ENCODE measurements at places on chromosomes 2 and 18.

DNA sequence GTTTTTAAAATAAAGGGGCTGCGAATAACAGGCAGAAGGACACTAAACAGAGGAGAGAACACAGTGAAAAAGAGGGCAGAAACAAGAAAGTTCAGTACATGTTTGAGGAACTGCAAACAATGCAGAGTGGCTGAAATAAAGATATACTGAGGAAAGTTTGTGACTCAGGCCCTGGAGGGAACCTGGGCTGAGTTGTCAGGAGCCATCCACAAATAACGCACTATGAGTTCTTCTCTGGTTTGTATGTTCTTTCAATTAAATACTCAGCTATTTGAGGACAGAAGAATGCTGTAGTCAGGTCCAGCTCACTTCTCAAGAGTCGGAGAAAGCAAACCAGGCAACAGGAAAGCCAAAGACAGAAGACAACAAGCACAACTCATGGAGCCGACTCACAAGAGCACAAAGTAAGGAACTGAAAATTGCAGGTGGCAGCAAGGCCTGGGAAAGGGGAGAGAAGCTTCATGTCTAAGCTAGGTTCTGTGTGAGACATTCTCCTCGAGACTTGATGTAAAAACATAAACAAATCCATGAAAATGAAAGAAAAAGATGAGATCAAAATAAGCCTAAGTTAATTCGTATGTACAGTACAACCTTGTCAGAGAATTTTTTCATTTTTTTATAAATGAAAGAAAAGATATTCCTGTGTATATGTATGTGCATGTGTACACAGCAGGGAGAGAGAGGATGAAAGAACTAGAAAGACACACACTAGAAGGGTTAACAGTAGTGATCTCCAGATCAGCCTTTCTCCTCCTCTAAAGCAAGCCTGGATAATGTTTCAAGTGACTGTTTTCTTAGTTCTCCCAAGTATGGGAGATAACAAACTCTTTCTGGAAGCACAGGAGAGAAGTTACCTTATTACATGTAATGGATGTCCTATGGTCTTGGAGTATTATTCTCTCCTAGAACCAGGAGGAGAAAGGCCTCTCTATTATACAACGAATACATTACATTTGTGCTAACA lies 41.5 kb downstream of the CHN1 start:
- DNase-seq, result no peak

- peak; percentile 16 for DNase-seq
Observed at GRCh38 chr2:147937744-147938349, 82.7 kb downstream of the ORC4 start.

DNA sequence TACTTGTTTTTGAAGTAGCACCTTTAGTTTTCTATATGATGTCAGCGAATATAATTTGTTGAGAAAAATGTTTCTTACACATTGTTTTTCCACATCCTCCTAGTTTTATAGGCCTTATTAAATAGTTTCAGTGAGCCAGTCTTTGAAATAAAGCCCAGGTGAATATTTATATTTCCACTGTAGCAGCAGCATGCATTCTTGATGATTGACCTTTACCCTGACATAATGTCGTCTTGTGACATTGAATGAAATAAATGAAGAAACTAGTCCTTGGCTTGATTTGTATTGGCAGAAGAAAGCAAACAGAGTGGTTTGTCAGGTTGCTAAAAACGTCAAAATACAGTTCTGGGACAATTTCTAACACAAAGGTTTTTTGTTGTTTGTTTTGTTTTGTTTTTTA lies 84.4 kb downstream of the EHBP1 start:
- DNase-seq, result no peak

DNA sequence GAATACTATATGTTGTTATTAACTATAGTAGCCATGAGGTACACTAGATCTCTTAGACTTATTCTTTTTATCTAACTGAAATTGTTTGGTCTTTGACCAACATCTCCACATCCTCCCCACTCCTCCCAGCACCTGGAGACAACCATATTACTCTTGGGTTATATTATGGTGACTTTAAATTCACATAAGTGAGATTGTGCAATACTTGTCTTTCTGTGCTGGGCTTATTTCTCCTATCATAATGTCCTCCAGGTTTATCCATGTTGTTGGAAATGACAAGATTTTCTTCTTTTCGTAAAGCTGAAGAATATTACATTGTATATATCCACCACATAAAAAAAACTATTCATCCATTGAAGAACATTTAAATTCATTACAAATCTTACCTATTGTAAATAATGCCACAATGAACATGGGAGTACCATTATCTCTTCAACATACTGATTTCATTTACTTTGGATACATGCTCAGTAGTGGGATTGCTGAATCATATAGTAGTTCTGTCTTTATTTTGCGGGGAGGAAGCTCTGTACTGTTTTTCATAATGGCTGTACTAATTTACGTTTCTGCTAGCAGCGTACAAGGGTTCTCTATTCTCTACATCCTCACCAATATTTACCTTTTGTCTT lies 159.2 kb upstream of the SCN7A start:
- DNase-seq, result no peak

DNA sequence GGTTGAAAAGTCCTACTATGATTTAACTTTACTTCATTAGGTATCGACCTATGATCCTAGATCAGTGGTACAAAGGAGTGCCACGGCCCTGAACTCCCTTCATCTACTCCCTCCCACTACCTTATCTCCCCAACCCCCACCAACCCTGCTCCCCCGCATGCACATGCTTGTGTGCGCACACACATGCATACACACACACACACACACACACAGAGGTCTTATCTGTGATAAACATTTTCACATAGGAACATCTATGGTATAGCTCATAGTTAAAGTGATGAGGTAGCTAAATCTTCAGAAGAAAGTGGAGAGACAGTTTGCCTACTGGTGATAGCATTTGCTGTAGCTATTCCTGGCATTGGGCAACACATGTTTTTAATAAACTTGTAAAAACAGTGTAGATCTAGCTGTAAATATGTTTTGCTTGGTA lies 471.3 kb downstream of the ZEB2 start:
- no peak for DNase-seq

DNA sequence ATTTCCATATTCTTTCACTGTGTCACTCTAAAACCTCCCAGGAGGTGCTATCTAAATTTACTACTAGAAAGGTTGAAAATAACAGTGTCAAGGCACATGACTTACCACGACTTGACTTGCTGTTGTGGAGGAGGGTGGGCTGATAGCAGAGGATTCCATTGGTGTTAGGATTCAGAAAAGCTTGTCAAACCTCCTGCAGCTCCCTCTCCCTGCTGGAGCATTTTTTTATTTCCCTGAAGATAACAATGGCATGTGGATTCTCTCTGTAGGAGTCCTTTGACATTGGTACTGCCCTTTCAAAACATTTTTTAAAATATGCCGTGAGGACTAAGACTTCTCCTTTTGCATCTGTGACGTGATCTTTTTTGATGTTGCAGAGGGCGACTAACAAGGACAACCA lies 696.9 kb upstream of the GYPC start:
- no peak for DNase-seq

- no peak for DNase-seq
Observed at GRCh38 chr18:77547757-77548156, 298.1 kb downstream of the GALR1 start.

- DNase-seq, result no peak
Observed at GRCh38 chr18:9808295-9809241, 77.2 kb upstream of the TXNDC2 start.

GRCh38 chr2:175036582-175037018 lies 31.4 kb upstream of the CHN1 start:
- peak; percentile 57 for DNase-seq

DNA sequence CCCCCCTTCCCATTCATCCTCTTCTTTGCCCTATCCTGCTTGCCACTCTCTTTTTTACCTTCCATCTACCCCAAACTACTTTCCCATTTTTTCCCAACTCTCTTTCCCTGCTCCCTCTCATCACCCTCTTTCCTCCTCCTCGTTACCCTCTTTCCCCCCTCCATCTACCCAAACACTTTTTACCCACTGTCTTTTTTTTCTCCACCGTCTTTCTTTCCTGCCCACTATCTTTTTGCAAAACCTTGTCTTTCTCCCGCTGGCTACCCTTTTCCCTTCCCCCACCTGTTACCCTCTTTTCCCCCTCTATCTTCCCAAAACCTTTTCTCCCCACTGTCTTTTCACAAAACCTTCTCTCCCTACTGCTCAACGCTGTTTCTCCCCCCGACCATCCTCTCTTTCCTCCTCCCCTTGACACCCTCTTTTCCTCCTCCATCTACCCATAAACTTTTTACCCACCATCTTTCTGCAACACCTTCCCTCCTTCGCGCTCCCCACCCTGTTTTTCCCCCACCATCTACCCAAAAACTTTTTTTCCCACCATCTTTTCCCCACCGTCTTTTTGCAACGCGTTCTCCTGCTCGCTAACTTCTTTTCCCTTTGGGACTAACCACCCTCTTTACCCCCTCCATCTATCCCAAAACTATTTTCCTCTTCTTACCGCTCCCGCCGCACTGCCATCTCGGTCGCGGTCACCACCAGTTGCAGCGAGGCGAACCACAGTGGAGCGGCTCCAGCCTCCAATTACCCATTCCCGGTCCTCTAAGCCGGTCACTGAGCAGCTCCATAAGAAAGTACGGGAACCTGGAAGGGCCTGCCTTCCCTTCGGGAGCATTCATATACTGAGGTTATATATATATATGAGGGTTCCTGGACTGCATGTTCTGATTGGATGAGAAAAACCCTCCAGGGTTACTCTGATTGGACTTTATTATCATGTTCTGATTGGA lies 15.0 kb downstream of the CCDC74A start:
- no peak for DNase-seq

GRCh38 chr2:47232738-47233415 lies 77.8 kb upstream of the STPG4 start:
- no peak for DNase-seq

DNA sequence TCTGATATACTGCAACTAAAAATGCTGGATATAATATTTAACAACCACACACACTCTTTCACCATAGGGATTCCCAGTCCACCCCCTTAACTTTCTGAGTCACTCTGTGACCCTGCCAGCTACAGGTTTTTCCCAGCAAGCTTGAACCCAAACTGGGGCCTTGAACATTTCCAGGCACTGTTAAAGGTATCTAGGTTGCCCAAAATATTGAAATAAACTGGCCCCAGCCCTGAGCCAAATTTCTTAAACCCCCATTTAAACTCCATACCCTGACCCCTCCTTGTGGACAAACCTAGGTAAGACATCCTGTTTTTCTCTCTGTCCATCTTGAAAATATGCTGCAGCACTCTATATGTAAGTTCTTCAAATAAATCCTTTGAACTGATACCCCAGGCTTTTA lies 19.7 kb upstream of the DCTN1 start:
- peak; percentile 49 for DNase-seq

DNA sequence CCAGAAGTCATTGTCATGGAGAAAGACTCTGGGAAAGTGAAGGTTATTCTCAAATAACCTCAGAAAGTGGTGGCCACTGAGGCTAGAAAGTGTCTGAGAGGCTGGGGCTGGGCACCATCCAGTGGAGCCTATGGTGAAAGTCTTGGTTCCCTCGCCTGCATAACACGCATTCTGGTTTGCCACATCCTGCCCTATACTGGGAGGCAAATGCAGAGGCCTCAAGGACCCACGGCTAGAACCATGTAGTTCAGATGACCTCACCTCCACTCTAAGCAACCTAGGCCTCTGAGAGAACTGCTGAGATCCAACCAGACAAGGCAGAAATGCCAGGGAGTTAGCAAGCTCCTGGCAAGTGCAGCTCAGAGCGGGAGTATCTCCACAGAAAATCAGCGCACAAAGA lies 5.1 kb downstream of the ITGB6 start:
- DNase-seq, result peak; percentile 61

DNA sequence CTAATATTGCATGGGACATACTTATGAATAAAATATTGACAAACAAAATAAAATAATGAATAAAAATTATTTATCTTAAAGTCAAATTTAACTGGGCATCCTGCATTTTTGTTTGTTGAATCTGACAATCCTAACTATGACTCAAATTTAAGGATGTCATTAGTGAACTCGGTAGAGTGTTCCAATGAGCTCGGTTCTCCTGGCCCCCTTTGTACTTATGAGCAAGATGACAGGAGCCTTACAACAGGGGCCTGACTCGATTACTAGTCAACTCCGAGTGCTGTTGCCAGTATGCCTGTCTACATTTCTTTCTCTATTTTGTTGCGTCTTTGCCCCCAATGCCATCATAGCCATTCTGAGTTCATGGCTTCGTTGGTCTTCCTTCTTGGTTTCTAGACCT lies 40.3 kb downstream of the HRH4 start:
- DNase-seq, result no peak

- no peak for DNase-seq
Observed at GRCh38 chr18:3305354-3305762, 43.4 kb downstream of the MYL12B start.

- DNase-seq, result no peak
Observed at GRCh38 chr2:133146893-133147292, 421.4 kb downstream of the NCKAP5 start.

DNA sequence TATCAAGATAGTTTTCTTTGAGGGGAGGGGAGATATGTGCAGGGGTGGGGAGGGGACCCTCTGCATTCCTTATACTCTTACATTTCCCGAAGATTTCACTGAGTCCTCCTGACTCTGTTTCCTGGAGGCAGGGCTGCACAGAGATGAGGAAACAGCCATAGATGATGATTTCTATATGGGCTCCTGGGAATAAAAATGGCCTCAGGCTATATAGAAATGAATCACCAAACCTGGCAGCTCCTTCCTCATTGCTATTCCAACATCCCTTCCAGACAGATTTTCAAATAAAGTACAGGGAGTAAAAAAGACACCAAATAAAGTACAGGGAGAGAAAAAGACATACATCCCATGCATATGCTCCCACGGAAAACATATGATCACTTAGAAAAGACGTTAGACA lies 474.8 kb upstream of the RAB6C start:
- no peak for DNase-seq

DNA sequence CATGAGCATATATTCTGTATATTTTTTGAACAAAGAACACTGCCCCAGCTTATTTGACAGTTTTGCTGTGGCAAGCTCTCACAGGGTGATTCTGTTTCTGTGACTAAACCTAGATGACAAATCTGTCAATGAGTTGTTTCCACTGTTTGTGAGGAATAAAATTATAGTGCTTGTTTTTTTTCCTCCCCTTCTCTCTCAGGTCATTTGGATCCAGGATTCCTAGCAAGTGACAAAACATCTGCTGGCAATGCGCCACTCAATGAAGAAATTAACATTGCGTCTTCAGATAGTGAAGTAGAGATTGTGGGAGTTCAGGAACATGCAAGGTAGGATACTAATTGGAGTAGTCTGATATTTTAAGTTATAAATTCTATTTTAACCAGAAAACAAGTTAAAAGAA lies 149.3 kb downstream of the HAUS1 start:
- DNase-seq, result no peak

- DNase-seq, result no peak
Observed at GRCh38 chr2:194822657-194823056, 834.4 kb upstream of the SLC39A10 start.

GRCh38 chr2:224819075-224819474 lies 102.9 kb upstream of the CCDC195 start:
- no peak for DNase-seq

Data from Jurkat, Clone E6-1 (cell line).